Smooth muscle cell of the brain vasculature (primary cell): ENCODE measurements at places on chromosomes 16 and 17.

DNA sequence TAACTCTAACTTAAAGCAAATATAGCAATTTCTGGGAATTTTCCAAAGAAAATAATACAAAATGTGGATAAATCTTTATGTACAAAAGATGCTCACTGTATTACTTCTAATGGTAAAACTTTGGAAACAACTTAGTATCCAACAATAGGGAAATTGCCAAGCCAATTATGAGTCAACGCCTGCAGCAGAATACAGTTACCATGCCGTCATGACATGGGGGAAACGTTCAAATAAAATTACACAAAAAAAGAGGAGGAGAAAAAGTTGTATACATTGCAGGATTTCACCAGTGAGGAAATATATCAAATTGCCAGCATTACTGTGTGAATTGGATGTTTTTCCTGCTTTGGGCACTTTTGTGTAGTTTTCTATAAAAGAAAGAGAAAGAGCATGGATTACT is 469.6 kb downstream of the SOX9 start:
- DNase-seq = no peak

DNA sequence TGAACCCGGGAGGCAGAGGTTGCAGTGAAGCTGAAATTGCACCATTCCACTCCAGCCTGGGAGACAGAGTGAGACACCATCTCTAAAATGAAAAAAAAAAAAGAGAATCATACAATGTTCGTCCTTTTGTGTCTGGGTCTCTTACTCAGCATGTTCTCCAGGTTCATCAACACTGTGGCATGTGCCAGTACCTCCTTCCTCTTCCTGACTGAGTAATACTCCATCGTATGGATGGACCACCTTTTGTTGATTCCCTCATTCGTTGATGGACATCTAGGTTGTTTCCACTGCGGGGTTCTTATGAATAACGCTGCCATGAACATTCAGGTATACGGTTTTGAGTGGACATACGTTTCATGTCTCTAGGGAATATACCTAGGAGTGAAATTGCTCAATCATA is 4.1 kb upstream of the HS3ST6 start:
- no peak for DNase-seq

DNA sequence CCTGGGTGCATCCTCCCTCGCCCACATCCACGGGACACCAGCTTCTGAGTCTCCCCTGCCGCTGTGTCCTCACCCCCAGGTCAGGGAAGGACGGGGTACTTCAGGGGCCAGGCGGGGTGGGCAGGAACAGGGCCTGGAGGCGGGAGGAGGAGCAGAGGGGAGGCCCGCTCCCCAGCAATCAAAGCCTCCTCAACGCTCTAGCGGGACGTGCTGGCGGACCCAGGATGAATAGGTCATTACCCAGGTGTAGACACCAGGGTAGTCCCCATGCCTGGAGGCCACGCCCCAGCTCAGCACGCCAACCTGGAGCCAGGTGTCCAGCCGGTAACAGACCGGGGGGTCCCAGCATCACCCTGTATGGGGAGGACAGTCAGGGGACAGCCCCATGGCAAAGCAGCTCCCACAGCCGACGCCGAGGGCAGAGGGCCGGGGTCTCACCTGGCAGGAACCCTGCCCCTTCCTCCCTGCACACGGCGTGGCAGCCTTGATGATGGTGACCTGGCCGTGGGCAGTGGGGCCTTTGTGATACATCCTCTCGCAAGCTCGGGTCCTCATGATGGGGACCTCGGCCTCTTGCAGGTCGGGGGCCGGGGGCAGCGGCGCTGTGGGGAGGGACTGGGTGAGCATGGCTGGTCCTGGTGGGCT is 24.2 kb downstream of the TPSD1 start:
- no peak for DNase-seq

- no peak for DNase-seq
Observed at GRCh38 chr17:7684851-7685532, 2.3 kb downstream of the TP53 start.

- DNase-seq = no peak
Observed at GRCh38 chr17:40076591-40076990, 13.8 kb downstream of the THRA start.

GRCh38 chr17:62897706-62898105 is 68.3 kb upstream of the TANC2 start:
- DNase-seq = no peak

DNA sequence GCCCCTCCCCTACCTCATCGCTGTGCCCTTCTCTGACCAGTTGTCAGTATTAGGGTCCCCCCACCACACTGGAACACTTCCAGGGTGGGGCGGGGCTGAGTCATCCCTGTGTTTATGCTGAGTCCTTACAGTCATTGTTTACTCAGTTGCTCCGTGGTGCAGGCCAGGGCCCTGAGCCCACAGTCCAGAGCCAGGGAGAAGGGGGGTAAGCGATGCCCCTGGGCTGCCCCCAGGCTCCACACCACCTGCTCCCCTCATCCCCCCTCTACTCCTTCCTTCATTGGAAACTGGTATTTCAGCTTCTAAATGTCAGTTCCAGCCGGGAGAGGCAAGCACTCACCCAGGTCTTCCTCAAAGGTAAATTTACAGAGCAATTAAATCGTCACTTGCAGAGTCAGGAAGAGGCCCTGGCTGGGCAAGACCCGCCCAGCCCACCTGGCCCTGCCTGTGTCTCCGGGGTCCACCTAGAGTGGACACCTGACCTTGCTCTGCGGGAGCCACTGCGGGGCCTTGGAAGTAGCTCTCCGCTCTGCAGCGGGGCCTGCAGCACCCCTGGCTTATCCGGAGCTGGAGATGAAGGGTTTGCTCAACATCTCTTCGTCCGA is 4.8 kb downstream of the ATP2A3 start:
- no peak for DNase-seq

DNA sequence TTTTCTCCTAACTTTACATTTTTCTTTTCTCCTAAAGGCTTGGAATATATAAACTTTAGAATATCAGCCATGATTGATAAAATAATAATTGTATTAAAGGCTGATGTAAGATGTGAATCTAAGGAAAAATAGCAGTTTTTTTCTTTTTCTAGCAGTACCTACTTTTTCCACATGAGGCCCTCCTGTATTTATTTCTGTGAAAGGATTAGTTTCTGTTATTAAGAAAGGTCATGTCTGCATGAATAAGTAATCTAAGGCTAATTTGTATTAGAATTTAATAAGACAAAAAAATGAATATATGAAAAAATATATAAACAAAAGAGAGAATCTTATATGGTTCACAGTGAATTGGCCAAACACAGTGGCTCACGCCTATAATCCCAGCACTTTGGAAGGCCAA is 85.3 kb downstream of the STXBP4 start:
- no peak for DNase-seq

DNA sequence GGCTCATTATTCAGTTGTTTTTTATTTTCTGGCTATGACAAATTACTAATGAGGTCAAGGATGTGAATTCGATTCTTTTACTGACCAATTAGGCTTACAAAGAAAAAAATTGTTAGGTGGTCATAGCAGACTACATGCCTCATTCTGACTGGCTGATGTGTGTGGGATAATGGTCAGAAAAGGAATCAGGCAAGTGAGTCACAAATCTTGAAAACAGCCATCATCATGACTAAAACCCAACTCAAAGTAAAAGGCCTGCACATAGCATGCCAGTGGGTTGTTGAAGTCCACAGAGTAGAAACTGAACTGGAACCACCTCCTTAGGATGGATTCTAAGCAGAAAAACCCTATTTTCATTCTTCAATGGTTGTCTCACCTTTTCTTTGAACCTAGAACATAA is 8.6 kb downstream of the RPGRIP1L start:
- DNase-seq = no peak

GRCh38 chr17:64491034-64491860 is 5.6 kb downstream of the POLG2 start:
- no peak for DNase-seq

GRCh38 chr17:13419676-13420075 is 182.1 kb downstream of the HS3ST3A1 start:
- DNase-seq = no peak

DNA sequence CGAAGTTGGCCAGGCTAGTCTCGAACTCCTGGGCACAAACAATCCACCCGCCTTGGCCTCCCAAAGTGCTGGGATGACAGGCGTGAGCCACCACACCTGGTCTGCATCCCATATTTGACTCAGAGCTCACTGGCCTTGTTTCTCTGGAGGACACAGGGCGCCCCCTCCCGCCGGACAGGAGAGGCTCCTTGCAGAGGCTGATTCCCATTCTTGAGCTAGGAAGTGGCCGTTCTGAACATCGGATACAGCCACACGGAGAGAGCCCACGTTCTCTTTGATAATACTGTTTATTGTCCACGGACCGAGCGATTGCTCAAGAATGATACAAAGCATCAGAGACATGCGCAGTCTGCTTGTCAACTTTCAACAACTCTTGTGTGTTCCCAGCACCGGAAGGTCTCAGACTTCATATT is 12.1 kb upstream of the USP36 start:
- no peak for DNase-seq

DNA sequence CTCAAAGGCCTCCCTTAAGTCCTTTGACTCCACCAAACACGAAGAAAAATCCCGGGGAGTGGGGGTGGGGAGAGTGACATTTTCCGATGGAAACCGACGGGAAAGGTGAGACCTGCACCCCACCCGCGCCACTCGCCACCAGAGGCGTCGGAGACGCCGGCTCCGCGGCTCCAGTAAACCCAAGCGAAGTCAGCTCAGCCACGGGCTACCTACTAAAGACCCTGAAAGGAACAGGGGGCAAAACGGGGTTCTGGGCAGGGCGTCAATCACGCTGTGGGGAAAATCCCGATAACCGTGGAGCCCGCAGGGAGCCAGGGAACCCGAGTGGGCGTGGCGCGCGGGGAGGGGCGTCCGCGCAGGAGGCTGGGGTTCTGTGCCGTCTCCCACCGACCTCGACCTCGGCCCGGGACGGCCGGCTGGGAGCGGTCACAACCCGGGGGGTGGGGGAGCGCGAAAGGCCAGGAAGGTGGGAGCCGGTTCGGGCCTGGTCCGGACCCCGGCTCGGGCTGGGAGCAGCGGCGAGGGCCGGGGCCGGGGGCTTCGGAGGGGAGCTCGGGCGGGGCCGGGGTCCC is 565 bp downstream of the WDR45B start:
- no peak for DNase-seq

DNA sequence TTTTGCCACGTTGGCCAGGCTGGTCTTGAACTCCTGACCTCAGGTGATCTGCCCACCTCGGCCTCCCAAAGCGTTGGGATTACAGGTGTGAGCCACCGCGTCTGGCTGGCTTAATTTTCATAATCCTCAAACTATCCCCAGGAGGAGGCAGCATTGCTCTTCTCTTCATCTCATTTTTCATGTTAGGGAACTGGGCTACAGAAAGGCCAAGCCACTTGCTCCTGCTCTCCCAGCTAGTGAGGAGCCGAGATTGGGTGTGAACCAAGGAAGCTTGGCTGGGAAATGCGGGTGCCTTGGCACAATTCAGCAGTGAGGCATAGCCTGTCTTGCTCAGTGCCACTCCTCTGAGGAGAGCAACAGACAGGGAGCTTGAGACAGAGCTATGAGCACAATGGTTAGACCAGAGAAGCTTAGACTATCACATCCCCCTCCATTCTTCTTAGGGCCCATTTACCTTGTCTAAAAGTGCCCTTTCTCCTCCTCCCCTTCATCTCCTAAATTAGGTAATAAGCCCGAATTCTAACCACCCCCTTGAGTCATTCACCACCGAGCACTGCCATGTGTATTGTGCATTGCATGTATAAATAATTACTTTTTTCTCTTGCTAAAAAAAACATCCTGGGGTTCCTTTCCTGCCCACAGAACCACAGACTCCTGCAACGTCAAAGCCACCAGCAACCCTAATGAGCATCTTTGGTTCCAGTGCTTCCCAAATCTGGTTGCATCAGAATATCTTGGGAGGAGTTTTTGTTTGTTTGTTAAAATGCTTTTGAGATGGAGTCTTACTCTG is 20.0 kb upstream of the KIF19 start:
- DNase-seq = no peak

DNA sequence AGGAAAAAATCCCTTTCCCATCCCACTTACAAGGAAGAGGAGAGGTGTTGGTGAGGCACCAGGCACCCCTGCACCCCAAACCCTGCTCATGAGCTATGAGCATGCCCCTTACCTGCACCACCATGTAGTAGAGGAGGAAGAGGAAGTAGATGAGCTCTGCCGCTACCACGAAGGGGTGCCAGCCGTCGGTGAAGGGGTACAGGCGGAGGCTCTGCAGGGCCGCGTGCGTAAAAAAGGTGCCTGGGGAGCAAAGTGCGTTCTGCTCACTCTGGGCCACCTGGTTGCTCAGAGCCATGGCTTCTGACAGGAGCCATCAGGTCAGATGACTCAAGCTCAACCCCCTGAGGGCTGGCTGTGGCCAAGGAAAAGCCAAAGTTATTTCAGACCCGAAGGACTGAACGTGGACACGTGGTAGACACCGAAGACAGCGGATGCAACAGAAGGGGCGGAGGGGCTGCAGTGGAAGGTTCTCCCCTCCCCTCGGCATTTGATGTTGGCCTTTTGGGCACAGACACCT is 25.3 kb upstream of the GCSH start:
- no peak for DNase-seq

DNA sequence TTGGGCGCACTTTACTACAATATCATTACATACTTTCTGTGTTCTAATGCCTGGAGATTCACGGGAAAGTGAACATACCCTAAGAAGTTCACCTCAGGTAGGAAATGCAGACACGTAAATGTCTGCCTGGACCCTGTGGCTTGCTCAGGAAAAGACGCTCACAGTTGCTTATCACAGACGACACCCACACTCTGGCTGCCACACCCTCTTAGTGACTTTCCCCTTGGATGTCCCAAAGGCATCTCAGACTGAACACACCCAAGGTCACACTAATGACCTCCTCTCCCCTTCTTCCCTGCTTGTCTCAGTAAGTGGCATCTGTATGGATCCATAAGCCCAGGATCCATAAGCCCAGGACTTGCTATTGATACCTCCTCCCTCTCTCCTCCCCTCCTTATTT is 32.6 kb downstream of the CDRT15 start:
- no peak for DNase-seq

GRCh38 chr16:56997264-56997663 is 7.9 kb downstream of the NLRC5 start:
- no peak for DNase-seq

- DNase-seq = no peak
Observed at GRCh38 chr16:5215901-5216300, 118.3 kb upstream of the EEF2KMT start.

GRCh38 chr16:4075534-4075933 is 40.7 kb downstream of the ADCY9 start:
- DNase-seq = no peak

DNA sequence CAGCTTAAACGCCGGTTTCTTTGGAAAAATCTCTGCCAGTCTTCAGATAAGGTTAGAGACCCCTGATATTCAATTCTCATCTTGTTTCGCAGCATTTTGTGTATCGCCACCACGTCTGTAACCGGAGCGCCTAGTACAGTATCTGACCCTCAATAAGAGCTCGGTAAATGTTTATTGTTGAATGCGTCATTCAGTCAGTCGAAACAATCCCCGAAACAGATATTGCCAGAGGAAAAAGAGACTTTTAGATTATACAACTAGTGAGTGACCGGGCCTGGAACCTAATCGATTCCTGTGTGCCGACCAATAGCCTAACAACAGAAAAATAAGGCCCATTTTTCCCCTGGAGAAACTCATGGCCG is 626 bp downstream of the PELP1 start:
- no peak for DNase-seq
